Ascending aorta (tissue), 2 donors: ENCODE measurements at places on chromosomes 1 and 21. TPM values are rescaled to one million over a fixed set of nuclear protein-coding genes. Genes with fewer than 3 reads are reported as not detected.

GRCh38 chr1:208036106-208036808, 125.3 kb upstream of the CD34 start:
- no peak for DNase-seq

DNA sequence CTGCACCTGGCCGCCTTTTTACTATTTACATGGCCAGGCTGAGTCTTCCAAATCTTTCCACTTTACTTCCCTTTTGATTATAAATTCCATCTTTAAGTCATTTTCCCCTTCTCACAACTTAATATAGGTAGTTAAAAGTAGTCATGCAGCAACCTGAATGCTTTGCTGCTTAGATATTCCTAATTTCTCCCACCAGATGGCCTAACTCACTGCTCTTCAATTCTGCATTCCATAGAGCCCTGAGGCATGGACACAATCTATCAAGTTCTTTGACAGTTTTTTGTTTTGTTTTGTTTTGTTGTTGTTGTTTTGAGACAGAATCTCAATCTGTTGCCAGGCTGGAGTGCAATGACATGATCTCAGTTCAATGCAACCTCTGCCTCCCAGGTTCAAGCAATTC, 21.7 kb upstream of the FAAH start:
- no peak for DNase-seq

- no peak for DNase-seq
Observed at GRCh38 chr1:112636056-112636455, 16.4 kb downstream of the CAPZA1 start.

The NUP210L gene
- total RNA-seq, result not detected

- no peak for DNase-seq
Observed at GRCh38 chr21:46412521-46413364, 45.9 kb upstream of the DIP2A start.

DNA sequence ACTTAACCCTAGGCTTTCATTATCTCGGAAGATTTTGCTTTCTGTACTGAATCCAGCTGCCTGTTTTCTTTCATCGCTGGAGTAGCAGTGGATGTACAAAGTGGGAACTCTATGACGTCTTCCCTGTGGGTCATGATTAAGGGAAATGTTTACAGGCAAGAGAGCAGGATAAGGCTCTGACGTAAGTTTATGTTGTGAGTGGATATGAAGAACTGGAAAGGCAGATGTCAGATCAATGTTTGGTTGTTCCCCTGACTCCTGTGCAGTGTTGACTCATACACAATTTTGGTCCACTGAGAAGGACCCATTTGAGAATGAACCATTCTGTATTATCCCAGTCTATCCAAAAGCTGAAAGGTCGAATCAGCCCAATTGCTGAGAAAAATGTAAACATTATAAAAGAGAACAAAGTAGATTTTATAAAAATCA, 292.4 kb downstream of the GRIK1 start:
- DNase-seq, result no peak

DNA sequence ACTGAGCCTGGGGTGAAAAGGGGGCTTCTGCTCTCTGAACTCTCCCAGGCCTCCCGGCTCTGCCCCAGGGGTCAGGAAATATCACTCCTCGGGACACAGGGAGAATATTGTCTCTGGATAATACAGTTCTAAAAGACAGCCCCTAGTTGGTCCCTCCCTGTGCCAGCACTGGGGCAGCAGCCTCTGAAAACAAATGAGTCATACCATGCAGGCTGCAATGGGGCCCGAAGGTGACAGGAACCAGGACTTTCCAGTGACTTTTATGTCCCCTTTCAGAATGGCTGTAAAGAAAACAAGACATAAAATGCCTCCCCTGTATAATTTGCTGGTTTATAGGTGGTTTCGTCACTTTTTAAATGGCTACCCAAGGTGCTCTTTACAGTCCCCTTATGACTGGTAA, 360.0 kb downstream of the NPHP4 start:
- DNase-seq, result no peak

GRCh38 chr1:115062542-115063004, 26.7 kb downstream of the TSPAN2 start:
- peak; percentile 77 for DNase-seq

The LEMD1 gene
- total RNA-seq, result not detected

DNA sequence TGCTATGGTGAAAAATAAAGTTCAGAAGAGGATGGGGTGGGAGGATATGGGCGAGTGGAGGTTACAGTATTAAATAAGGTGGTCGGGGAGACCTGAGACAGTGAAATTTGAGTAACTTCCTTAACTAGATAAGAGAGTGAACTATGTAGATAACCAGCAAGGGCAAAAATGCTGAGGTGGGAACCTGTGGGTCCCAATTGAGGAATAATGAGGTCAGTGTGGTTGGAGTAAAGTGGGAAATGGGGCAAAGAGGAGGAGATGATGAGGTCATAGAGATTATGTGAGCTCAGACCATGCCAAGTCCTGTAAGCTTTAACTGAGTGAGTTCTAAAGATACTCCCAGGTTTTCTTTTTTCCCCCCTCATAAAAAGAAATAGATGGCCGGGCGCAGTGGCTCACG, 614.6 kb upstream of the PLXNA2 start:
- no peak for DNase-seq

The CDA gene
- 10.1 TPM for total RNA-seq

- no peak for DNase-seq
Observed at GRCh38 chr21:34812504-34813265, 143.9 kb downstream of the CLIC6 start.
